Caco-2 (cell line): ENCODE measurements at places on chromosomes 7 and 10. TPM values are rescaled to one million over a fixed set of nuclear protein-coding genes. Genes with fewer than 3 reads are reported as not detected.

The STAG3 gene
- 1.3 TPM in 2 replicates for total RNA-seq

The SPDYE3 gene
- total RNA-seq = not detected in 2 replicates

The CAV2 gene
- 17.6 and 18.1 TPM in 2 replicates for total RNA-seq

The GNAI1 gene
- 2.1 and 2.3 TPM in 2 replicates for total RNA-seq

DNA sequence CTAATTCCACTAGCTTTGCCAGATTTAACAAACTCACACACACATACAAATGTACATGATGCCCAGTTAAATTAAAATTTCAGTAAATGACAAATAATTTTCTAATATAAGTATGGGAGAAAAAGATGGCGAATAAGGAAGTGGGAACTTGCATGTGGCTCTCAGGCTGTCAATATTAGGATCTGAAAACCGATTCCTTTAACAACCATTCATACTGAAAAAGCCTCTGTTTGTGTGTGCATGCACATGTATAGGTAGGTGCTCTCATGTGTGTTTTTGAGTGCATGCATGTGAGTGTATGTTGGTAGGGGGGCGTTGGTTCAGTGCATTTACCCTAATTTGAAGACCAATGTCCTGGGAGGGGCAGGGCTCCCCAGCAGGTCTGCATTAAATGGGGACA is 125.3 kb downstream of the HTR7 start:
- no peak overlapping the region for H3K4me3 ChIP-seq
- no peak for DNase-seq
- H3K27me3 ChIP-seq = no peaks in the 10 kb centered on the region
- no peaks in the 10 kb centered on the region for H3K36me3 ChIP-seq
- H3K27ac ChIP-seq = no peak overlapping the region
- H3K4me1 ChIP-seq = no peaks in the 10 kb centered on the region

DNA sequence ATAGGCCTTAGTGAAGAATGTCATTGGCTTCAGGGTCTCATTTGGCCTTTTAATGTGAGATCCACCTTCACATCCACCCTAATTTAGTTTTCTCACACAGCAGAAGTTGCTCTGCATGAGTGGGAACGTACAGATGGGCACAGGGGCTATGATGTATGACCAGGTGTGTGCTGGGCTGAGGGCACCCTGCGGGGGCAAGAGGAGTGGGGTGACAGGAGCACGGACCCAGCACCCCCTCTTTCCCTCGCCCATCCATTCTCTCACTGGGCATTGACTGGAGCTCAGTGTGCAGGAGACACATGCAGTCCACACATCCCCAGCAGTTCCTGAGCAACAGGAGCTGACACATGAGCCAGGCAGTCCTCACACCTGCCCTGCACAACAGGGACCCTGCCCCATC is 95.1 kb upstream of the PPP2R2D start:
- H3K27ac ChIP-seq = no peak overlapping the region
- DNase-seq = no peak
- H3K4me3 ChIP-seq = no peak overlapping the region
- no peaks in the 10 kb centered on the region for H3K36me3 ChIP-seq
- H3K27me3 ChIP-seq = no peaks in the 10 kb centered on the region; the same call in 1 of the 2 replicates

GRCh38 chr7:79317728-79318127 is 135.7 kb downstream of the MAGI2 start:
- H3K36me3 ChIP-seq = no peaks in the 10 kb centered on the region
- no peaks in the 10 kb centered on the region for H3K27me3 ChIP-seq
- H3K4me1 ChIP-seq = peaks cover 10% of the 10 kb centered on the region
- H3K27ac ChIP-seq = peak overlapping the region; percentile 12

DNA sequence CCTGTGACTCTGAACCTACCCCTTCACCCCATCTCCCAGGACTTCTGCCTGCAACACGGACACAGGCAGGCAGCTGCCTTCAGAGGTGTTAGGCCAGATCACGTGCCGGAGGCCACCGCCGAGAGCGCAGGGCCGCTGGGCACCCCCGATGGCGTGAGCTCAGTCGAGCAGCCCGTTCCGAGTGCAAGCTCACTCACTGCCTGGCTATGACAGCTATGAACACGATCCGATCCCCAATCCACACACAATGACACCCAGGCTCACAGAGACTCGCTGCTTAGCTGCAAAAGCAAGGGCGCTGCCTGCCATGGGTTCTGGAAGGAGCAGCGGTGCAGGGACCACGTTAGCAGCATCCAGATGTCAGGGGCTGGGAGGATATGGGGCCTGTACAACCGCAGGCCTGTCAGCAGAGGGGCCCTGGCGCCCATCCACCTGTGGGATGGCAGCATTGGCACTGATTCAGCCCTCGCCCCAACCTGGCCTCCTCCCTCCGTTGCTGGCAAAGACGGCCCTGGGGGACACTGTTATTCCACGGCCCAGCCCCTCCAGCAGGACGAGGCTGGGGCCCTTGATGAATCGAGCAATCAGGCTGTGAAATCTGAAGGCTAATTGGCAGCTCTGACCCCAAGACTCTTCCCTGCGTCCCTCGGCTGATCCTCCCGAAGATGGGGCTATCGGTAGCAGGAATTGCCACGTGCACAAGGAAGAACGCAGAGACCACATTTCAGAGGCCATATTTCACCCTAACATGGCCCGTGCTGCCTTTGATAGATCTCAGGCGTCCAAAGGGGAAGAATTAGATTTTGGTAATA is 230.1 kb downstream of the ELFN1 start:
- no peaks in the 10 kb centered on the region for H3K4me1 ChIP-seq
- DNase-seq = no peak
- no peaks in the 10 kb centered on the region for H3K27me3 ChIP-seq
- no peak overlapping the region for H3K27ac ChIP-seq
- H3K36me3 ChIP-seq = peaks cover 1% of the 10 kb centered on the region

GRCh38 chr10:42961796-42962109 is 115.1 kb upstream of the RET start:
- no peak overlapping the region for H3K4me3 ChIP-seq
- no peak for DNase-seq
- H3K27me3 ChIP-seq = no peaks in the 10 kb centered on the region
- H3K27ac ChIP-seq = no peak overlapping the region

DNA sequence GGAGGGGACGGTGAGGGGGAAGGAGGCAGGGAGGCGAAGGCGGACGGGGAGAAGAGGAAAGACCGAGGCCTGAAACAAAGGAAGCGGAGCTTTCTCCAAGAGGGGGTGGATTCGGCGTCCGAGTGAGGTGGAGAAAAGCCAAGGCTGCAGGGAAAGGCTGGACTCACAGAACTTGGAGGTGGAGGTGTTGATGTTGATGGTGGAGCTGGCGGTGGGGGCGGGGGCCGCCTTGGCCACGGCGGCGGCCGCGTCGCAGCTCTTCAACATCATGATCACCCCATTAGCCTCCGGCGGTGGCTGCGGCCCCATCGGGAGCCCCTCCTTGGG is 578 bp downstream of the CACUL1 start:
- H3K4me1 ChIP-seq = peaks cover 14% of the 10 kb centered on the region
- peak; percentile 66 for DNase-seq
- H3K36me3 ChIP-seq = no peaks in the 10 kb centered on the region

GRCh38 chr7:121544726-121545125 is 148.6 kb upstream of the FAM3C start:
- DNase-seq = no peak
- H3K27ac ChIP-seq = no peak overlapping the region
- no peak overlapping the region for H3K4me3 ChIP-seq

- H3K27me3 ChIP-seq = no peaks in the 10 kb centered on the region
- H3K4me3 ChIP-seq = no peak overlapping the region
- H3K27ac ChIP-seq = peak overlapping the region; percentile 98
- peak; percentile 97 for DNase-seq
- H3K4me1 ChIP-seq = peaks cover 38% of the 10 kb centered on the region
- no peaks in the 10 kb centered on the region for H3K36me3 ChIP-seq
Observed at GRCh38 chr7:98418636-98419315, 17.9 kb upstream of the BAIAP2L1 start.

- no peaks in the 10 kb centered on the region for H3K36me3 ChIP-seq
- DNase-seq = no peak
- no peak overlapping the region for H3K4me3 ChIP-seq
- H3K27ac ChIP-seq = no peak overlapping the region
- 0 out of 2 replicates have a peak, but pooled peaks cover 4% of the 10 kb centered on the region for H3K4me1 ChIP-seq
Observed at GRCh38 chr10:34504534-34504933, 310.6 kb downstream of the PARD3 start.

GRCh38 chr10:30219971-30220751 is 128.9 kb downstream of the MTPAP start:
- peak overlapping the region; percentile 22 for H3K4me3 ChIP-seq
- H3K4me1 ChIP-seq = peaks cover 11% of the 10 kb centered on the region; the same call in 1 of the 2 replicates
- H3K36me3 ChIP-seq = no peaks in the 10 kb centered on the region
- H3K27ac ChIP-seq = peak overlapping the region; percentile 94
- H3K27me3 ChIP-seq = no peaks in the 10 kb centered on the region

GRCh38 chr10:112698133-112698817 is 251.3 kb downstream of the VTI1A start:
- H3K27me3 ChIP-seq = no peaks in the 10 kb centered on the region
- H3K4me1 ChIP-seq = peaks cover 10% of the 10 kb centered on the region
- no peak overlapping the region for H3K4me3 ChIP-seq
- DNase-seq = no peak

- no peaks in the 10 kb centered on the region for H3K36me3 ChIP-seq
- no peak for DNase-seq
- H3K27ac ChIP-seq = no peak overlapping the region
- no peaks in the 10 kb centered on the region for H3K27me3 ChIP-seq
- no peak overlapping the region for H3K4me3 ChIP-seq
Observed at GRCh38 chr7:37982423-37982822, 62.0 kb downstream of the EPDR1 start.

DNA sequence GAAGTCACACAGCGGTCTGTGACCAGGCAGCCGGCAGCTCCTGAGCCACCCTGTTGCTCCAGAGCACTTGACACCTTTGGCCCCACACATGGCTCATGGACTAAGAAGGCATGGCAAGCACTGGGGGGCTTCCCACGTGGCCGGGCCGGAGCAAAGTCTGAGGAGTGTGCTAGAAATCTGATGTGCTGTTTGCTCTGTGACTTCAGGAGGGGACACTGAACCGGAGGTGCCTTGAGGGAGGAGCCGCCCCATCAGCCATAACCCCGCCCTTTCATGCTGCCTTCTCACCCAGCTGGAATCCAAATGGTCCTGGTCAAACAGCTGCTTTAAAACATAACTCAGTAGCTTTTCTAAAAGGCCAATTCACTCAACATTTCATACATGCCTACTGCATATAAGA is 33.5 kb downstream of the PROSER2 start:
- H3K36me3 ChIP-seq = peaks cover 5% of the 10 kb centered on the region
- H3K27ac ChIP-seq = peak overlapping the region; percentile 49
- no peak for DNase-seq
- no peaks in the 10 kb centered on the region for H3K27me3 ChIP-seq
- H3K4me3 ChIP-seq = no peak overlapping the region
